DMS79 (cell line): ENCODE measurements at places on chromosomes 7 and 10.

- no peak for DNase-seq
These were observed 77.0 kb upstream of the GSDME start for GRCh38 chr7:24834128-24834798.

DNA sequence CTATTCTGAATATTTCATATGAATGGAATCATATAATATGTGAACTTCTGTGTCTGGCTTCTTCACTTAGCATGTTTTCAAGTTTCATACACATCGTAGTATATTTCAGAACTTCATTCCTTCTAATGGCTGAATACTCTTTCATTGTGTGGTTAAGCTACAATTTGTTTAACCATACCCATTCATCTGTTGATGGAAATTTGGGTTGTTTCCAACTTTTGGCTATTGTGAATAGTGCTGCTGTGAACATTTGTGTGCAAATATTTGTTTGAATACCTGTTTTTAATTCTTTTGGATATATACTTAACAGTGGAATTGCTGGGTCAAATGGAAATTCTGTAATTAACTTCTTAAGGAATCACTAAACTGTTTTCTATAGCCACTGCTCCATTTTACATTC is 86.0 kb upstream of the MDFIC start:
- DNase-seq: no peak

DNA sequence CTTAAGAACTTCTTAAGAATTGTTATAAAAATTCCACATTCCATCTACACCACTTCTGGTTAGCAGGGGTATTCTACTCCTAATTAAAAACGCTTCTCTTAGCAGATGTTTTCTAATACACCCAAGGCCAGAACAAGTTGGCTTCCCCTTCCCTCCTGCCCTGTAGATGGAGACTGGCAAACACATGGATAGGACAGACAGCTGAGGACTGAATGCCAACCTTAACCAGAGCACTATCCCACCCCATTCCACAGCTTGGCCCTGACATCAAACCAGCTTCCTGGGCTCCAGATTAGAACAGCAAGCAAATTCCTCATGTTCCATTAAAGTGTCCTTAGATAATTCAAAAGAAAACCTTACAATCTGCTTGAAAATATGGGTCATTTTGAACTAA is 56.6 kb upstream of the IL6 start:
- DNase-seq: no peak

- DNase-seq: no peak
These were observed 25.0 kb downstream of the ABLIM1 start for GRCh38 chr10:114632869-114633715.

GRCh38 chr7:26305090-26305868 is 13.6 kb downstream of the SNX10 start:
- no peak for DNase-seq
